ENCODE measurements at places on chromosomes 3 and 15. TPM values are rescaled to one million over a fixed set of nuclear protein-coding genes. Genes with fewer than 3 reads are reported as not detected.

EIF4A2 gene
- total RNA-seq, result 446 TPM

GOLGA8G gene
- not detected for total RNA-seq

ANKUB1 gene
- not detected for total RNA-seq

FBXO40 gene
- not detected for total RNA-seq

ST8SIA2 gene
- total RNA-seq, result not detected

CA12 gene
- total RNA-seq, result 0.08 TPM

UCN2 gene
- 0.13 TPM for total RNA-seq

GPR62 gene
- not detected for total RNA-seq

MYRIP gene
- 0.60 TPM for total RNA-seq

CATSPER2 gene
- 0.53 TPM for total RNA-seq

CEP152 gene
- total RNA-seq, result 14.7 TPM

DCLK3 gene
- total RNA-seq, result not detected

LYSMD2 gene
- 0.20 TPM for total RNA-seq

DNA sequence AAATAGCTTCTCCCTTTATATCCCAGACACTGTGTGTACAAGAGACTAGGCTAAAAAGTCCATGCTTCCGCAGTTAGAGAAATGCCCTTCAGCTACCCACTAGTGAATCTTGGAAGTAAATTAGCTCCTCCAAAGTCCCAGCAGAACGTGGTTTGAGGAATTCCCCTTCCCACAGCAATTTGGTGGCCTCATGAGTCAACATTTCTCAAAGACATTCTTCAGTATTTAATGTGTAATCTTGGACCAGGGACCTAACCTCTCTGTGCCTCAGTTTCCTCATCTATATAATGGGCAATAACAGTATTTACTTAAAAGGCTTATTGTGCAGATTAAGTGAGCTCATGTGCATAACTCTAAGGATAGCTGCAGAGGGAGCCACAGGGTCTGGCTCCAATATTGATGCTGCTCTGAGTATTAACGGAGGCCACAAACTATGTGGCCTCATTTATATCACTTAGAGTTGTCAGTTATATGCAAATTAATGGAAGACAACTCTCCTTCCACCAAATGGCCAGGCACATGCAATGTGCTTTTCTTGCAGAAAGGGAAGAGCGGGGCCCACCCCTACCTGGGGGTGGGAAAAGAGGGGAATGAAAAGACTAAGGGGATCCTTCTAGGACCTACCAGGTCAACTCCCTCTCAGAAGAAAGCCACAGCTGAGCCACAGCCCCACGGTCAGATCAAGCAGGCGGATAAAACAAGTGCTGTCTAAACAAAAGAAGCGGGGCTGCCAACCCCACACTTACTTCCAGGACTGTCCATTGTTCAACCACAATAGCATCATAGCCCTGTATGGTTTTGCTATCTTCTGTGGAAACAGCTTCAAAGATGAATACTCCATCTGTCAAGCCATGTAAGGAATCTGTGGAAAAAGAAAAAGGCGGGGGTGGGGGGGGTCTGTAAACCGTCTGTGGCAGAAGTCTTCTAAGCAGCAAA, 92.4 kb downstream of the OXNAD1 start:
- no peak for DNase-seq

DNA sequence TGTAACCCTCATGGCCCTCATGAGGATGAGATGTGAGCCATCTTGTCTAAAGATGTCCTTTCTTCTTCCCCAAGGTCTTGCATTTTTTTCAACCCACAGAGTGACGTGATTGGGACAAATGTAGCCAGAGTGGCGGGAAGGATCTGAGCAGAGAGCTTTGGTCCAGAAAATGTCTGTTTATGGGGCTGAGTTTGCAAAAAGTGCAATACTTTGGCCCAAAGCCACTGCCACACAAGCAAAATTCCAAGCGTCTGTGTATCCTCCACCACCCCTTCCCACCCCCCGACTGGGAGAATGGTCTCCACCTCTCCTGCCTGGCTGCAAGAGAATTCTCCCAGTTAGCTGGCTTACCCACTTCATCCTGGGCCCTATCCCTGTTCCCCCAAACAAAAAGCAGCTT, 246.9 kb upstream of the LRIG1 start:
- no peak for DNase-seq

DNA sequence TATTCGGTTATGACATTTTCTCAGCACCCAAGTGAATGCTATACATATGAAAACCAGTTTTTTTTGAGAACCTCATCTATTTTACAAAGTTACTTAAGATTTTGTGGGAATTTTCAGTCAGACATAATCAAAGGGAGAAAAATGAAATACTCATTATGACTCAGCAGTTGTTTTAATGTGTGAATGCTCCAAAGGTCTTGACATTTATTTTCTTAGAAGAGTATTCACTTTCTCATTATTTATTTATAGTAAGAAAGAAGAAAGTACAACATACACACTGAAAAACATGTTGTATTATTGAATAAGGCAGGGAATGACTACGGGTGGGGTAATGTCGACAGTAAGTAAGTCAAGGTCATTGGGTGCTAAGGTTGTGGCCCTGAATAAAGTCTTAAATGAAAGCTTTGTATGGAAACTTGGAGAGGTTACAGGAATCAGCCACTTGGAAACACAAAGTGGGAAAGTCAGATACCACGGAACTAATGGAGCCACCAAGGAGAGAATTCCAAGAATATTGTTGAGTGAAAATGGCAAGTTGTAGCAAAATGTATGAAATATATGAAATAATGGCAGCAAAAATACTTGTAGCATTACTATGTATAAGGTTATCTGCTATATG, 844.5 kb downstream of the TBL1XR1 start:
- DNase-seq, result no peak

DNA sequence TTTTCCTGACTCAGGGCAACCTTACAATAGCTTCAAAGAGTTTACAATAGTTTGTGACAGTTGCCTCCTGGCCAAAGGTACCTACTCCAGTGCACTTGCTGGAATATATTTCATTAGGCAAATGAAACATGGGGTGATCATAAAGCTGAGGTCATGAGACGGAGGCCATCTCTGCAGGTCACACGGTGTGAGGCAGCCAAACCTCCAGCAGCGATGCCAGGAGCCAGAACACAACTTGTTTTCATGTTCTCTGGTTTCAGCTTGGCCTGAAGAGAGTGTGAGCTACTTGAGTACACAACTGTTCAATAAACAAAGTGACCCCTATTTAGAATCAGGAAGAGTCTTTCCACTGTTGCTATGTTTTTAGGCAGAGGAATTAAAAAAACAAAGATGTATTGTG, 42.7 kb upstream of the PYGO1 start:
- no peak for DNase-seq

- no peak for DNase-seq
These were observed 1.1 kb downstream of the HCLS1 start for GRCh38 chr3:121659586-121659985.

GRCh38 chr3:154753101-154753500, 323.1 kb upstream of the GPR149 start:
- no peak for DNase-seq

DNA sequence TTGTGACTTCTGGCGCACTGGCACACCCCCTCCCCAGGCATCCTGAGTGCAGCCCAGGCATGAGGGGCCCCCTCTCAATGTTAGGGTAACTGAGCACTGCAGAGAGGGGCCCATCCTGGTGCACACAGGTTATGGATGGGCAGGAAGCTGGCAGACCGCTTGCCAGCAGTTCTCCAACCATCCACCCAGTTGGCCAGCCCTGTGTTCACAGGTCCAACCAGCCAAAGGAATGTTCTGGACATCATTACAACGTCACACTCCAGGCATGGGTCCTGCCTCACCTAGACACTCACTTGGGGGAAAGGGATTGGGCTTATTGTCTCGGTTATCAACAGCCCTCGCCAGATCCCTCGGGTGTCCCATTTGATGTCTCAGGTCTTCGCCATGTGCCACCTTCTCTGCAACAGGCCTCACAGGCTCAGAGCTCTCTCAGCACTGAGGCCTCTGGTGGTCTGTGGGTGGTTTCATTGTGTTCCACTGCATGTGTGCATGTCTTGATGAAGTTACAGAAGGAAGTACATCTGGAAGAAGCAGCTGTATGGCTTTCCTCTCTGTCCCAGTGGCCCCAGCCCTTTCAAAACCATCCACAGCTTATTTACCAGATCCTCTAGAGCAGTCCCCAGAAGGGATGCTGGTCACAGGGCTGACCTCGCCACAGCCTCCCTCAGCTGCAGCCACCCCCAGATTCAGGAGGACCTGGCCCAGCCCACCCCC, 23.7 kb downstream of the ADCY5 start:
- no peak for DNase-seq

DNA sequence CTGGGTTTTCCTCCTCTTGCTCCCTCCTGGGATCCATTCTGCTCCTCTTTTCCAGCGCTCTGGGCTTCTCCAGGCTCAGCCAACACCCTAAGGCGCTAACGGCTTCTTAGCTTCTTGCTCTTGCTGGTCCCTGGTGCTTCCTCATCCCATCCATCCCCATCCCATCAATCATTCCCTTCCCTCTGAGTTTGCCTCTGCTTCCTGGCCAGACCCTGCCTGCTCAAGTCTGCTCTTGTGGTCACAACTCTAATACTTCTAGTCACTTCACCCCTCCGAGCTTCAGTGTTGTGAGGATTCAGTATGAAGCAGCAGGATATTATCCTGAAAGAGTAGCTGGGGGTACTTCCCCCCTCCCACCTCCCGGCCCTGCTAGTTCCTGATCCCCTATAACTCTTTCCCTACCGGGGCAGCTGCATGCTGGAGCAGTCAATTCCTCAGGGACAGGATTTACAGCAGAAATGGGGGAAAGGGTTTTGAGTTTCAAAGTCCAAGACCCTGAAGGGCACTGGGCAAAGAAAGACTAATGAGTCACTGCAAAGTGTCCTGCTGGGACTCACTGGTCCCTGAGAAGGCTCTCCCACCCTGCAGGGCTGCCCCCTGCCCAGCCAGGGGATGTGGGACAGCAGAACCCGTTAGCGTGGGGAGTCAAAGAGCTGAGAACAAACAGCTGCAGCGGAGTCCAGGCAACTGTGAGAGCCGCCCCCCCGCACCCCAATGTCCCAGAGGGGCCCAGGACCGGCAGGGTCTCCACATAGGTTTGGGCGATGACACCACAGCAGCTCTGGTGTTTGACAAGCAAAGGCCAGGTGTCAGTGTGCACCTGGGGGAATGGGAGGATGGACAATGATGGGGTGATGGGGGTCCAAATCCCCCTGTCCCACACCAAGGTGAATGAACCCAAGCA, 2.3 kb upstream of the SYNM start:
- DNase-seq, result no peak

GRCh38 chr15:91471468-91471867, 371.4 kb downstream of the SV2B start:
- DNase-seq, result no peak

GRCh38 chr15:100671858-100672543, 69.6 kb downstream of the ASB7 start:
- DNase-seq, result peak; percentile 33

GRCh38 chr15:90479656-90480055, 50.1 kb upstream of the CRTC3 start:
- DNase-seq, result no peak

GRCh38 chr3:109888026-109888425, 550.7 kb upstream of the DPPA4 start:
- DNase-seq, result no peak

DNA sequence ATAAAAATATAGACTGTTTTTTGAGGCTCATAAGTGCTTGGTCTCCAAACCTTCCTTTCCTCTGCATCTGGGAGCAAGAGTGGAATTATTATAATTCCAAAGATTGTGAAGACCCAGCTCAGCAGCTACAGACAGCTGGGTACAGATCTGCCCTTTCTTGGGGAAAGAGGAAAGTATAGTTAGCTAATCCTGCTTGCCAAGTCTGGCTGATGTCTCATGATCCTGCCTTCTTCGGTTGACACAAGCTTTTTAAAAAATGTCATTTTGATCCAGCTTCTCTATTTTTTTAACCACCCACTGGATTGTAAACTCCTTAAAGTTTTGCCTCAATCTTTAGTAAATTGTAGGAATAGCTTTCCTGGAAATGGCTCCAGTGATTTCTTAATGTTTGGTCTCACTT, 181.1 kb downstream of the LRTM1 start:
- no peak for DNase-seq

DNA sequence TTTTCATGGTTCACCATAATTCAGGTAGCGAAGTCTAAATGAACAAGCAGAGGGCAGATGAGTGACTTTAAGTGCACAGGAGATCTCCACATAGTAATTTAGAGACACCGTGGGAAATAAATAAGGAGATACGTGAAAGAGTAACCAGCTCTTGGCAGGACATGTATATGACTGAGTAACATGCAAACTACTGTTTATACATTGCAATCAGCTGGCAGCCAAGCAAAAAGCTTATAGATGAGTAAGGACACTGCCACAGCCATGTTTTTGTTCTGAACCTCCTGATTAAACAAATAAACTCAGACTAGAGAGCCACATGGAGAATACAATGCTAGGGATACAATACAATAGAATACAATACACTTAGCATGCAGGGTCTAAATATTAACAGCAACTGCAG, 252.4 kb downstream of the FHIT start:
- DNase-seq, result no peak

GRCh38 chr3:56288258-56288657, 180.0 kb downstream of the ERC2 start:
- DNase-seq, result no peak

Data from HepG2 (cell line).